ENCODE measurements at places on chromosomes 1 and 21. TPM values are rescaled to one million over a fixed set of nuclear protein-coding genes. Genes with fewer than 3 reads are reported as not detected.
A peak's percentile ranks its signal among the peaks of the same experiment; 100 is the strongest.

GRCh38 chr1:19688041-19688842 is 23.6 kb downstream of the HTR6 start:
- no peak for DNase-seq

DNA sequence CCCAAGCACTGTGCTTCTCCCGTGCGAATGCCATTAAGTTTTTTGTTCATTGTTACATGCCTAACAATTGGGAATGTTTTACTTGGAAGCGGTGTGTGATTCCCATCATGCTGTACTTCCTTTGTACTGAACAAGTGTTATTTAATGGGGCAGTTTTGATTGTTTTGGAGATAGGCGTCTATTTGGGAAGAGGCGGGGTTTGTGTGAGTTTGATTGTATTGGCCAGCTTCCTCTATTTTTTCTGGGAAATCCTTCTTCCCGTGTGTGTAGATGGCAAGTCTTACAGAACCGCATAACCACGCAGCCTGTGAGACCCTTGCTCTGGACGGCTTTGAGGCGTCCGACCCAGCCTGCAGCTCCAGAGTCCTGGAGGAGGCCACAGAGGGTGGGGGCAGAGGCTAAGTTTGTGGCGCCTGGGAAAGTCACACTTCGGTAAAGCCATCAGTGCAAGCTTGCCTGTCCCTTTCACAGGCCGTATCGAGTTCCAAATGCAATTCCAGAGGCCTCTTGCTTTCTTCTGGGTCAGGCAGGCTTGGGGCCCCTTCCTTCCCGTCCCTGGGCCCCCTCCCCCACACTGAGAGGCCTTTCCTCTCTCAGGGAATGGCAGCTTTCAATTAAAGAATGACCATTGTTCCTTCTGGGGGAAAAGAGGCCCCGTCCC is 210.3 kb downstream of the TOMM20 start:
- no peak for DNase-seq

DNA sequence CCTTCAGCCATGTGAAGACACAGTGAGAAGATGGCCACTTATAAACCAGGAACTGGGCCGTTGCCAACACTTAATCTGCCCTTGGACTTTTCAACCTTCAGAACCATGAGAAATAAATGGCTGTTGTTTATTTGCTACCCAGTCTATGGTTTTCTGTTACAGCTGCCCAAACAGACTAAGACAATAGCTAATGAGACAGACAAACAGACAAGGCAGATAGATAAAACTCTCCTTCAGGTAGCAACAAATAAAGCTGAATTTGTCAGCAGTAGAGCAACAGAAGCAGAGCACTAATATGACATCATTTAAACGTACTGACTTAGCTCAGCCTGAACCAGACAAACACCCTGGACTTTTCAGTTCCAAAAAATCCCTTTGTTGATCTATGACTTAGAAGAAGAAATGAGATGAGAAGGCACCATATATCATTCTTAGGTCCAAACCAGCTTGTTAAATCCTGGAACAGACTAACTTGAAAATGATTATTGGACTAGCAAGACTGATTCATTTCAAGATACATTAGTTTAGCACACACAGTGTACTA is 27.0 kb downstream of the ZZZ3 start:
- DNase-seq, result no peak

DNA sequence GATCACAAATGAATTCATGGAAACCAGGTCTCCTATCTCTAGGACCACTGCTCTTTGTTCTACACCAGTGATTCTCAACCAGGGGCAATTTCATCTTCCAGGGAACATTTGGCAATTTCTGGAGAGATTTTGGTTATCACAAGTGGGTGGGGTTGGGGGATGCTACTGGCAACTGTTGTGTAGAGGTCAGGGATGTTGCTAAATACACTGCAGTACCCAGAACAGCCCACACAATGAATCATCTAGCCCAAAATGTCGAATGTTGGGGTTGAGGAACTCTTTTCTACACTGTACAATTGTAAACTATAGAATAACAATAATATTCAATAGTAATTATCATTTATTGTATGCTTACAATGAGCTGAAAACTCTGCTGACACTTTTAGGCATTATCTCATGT is 55.7 kb upstream of the UBE2U start:
- DNase-seq, result no peak

GRCh38 chr1:163315773-163316374 is 5.9 kb upstream of the NUF2 start:
- DNase-seq, result no peak

DNA sequence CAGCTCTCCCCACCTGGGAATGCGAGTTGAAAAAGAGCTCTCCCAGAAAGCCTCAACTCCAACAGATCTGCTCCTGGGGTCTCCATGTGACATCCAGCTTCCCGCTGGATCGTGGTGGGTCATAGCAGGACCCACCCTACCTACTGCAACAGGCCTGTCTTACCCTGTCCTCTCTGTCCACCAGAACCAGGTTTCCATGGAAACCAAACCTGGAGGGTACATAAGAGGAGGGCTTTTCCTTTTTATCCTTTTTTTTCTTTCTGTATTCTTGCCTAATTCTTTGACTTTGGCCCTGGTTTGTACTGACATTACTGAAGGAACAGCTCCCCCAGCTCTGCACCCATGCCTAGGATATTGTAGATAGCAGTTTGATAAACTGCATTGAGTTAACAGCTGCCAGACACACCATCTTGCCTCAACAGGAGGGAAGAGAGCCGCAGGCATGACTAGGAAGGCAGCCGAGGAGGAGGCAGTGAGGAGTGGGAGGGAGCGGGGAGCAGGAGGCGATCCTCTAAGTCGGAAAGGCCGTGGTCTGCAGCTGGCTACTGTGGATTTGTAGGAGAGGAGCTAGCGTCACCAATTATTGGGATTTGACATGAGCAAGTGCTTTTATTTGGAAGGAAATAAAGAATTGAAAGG is 9.7 kb upstream of the FMOD start:
- DNase-seq, result no peak

- no peak for DNase-seq
Measured at GRCh38 chr1:5603353-5604104, 388.7 kb downstream of the NPHP4 start.

GRCh38 chr1:54614024-54614423 is 9.3 kb downstream of the FAM151A start:
- no peak for DNase-seq

- no peak for DNase-seq
Measured at GRCh38 chr21:45809421-45809820, 165.9 kb downstream of the PCBP3 start.

DNA sequence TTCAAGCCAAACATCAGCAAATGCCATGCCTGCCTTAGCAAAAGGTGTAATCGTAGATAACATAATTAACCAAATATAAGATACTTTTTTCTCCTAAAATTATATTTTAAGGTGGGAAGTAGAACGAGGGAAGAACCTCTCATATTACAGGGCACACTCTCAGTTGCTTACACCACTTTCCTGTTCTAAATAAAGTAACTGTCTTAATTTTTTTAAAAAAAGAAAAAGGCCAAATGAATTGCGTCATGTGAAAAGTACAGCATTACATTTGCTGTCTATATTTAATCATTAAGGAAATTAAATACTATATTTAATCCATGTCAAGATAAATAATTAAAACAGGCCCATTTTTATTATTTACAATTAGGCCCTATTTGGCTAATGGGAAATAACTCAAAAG is 23.7 kb downstream of the JAK1 start:
- no peak for DNase-seq

- no peak for DNase-seq
Measured at GRCh38 chr1:115347282-115347681, 9.2 kb upstream of the NGF start.

- DNase-seq, result no peak
Measured at GRCh38 chr1:209319549-209319948, 264.0 kb upstream of the CAMK1G start.

DNA sequence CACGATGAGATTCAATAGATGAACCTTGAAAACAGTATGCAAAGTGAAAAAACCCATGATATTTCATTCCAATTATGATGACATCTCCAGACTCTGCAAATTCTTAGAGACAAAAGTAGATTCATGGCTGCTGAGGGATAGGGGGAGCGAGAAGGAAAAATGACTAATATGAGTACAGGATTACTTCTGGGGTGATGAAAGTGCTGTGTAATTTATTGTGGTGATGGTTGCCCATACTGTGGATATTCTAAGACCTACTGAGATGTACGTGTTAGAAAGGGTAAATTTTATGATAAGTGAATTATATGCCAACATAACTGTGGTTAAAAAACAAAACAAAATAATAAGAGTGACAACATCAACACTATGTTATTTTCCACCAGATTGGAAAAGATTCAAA is 18.9 kb upstream of the RGS7 start:
- no peak for DNase-seq

GRCh38 chr1:227032396-227032795 is 92.3 kb downstream of the COQ8A start:
- no peak for DNase-seq

- DNase-seq, result no peak
Measured at GRCh38 chr1:117658676-117659075, 52.8 kb downstream of the TENT5C start.

DNA sequence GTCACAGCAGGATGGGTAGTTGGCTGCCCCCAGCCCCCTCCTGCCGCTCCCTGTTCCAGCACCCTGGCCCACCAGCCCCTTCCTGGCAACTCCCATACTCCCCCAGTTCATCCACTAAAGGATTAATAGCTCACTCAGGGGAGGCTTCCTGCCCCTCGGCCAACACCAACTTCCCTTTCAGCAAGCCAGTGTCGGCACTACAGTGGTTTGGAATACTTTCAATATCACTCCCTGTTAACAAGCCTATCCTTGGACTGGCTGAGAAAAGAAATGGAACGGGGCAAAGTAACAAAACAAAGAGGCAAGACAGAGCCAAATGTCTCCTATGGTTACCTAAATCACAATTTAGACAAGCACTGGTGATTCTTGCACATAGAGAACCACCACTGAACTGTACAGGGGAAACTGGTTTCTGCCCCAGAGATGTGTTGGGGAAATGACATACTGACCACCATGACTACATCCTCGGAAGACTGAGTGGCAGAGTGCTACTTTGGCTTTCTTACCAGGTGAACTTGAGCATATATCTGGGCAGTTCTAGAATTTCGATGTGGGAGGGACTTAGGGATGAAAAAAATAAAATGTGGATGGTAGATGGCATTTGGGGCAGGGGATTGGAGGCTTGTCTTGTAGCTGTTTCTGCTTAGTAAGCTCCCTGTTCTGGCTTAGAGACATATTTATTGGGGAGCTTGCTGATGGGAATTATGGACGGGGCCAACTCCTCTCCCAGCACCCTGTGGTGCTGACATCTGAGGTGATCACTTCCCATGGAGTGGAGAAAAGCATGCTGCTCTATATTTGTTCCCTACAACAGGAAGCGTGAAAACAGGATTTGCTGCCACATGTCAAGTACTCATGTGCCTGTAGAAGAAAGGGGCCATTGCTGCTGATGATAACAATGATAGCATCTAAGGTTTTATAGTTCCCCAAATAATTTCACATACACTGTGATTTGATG is 7.1 kb upstream of the CAPN2 start:
- DNase-seq, result no peak

DNA sequence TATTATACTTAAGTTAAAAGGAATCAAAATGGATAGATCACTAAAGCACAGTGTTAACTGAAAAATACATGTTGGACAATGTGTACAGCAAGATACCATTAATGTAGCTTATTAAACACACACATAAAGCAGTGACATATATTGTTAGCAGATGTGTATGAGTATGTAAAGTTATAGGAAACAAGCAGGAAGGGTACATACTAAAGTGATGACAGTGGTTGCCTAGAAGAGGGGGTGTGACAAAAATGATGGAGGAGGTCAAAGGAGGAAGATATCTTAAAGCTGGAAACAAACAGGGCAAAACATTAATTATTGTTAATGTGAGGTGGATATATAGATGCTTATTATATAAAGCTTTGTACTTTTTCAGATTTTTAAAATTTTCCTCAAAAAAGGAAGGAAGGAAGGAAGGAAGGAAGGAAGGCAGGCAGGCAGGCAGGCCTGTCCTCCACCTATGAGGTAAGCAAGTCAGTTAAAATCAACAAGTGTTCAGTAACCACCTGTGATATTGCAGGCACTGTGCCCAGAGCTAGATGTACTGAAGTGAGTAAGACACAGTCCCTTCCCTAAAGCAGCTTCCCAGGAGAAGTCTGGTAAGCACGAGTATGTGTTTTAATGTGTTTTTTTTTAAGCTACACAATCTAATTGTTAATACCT is 252.9 kb upstream of the NR5A2 start:
- no peak for DNase-seq

DNA sequence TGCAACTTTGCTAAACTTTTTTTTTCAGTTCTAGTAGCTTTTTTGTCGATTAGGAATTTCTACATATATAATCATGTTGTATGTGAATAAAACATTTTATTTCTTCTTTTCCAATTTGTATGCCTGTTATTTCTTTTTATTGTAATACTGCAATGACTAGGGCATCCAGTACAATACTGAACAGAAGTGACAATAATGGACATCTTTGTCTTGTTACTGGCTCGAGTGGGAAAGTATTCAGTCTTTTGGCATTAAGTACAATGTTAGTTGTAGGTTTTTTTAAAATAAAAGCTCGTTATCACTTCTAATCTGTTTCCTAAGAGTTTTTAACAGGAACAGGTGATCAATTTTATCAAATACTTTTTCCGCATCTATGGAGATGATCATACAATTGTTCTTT is 9.8 kb downstream of the STPG1 start:
- no peak for DNase-seq

GRCh38 chr1:162023547-162024501 is at the start of gene OLFML2B:
TSS of gene OLFML2B (minus strand) at chr1:162023869. CDS start at chr1:162023430, 439 bp downstream.
- DNase-seq, result peak; percentile 38

DNA sequence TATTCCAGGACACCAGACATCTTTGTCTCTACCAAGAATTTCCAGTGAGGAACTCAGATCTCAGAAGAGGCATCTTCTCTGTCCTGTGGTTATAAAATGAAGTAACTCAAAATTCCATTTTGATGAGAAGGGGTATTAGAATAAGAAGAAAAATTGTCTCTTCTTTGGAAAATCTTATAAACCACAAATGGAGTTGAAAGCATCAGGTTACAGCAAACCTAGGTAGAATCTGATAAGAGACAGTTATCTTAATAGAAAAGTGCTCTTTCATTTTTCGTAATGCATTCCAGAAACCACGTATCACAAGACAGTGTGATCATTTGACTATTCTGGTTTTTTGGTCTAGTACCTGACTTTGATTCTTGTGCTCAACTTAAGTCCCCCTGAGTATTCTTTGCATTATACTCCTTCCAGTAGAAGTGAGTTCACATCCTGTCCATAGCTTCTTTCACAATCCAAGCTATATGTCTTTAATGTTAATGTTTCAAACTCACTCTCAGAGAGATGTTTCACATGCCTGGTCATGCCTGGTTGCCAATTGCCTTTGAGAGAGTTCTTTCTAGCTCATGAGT is 120.9 kb upstream of the PRDX6 start:
- DNase-seq, result no peak

B3GALNT2 gene
- 36.8 TPM for total RNA-seq

ACTN2 gene
- total RNA-seq, result 0.20 TPM

OR2L5 gene
- not detected for total RNA-seq

FAM72B gene
- 10.2 TPM for total RNA-seq

TARBP1 gene
- total RNA-seq, result 17.2 TPM

TSPEAR gene
- total RNA-seq, result not detected

PDPN gene
- not detected for total RNA-seq

C1orf53 gene
- total RNA-seq, result 4.2 TPM

PCAT6 gene
- total RNA-seq, result 1.9 TPM
